ENCODE measurements at places on chromosomes 7 and 10. TPM values are rescaled to one million over a fixed set of nuclear protein-coding genes. Genes with fewer than 3 reads are reported as not detected.

DNA sequence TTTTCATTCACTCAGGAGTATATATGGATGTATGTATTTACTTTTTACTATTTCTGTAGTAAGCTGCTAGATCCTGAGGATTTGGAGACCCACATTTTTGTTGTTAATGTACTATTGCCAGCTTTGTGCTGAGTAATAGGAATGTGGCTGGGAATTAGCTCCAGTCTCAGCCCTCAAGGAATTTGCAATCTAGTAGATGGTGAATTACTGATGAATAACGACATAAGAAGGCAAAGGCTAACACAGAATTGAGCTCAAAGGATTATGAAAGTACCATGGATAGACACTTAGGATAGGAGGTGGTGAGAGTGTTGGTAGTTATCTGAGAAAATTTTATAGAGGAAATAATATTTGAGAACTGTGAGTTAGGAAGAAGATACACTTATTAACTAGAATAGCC, 19.9 kb downstream of the CASD1 start:
- no peak overlapping the region for H3K27ac ChIP-seq
- no peaks in the 10 kb centered on the region for H3K27me3 ChIP-seq
- H3K4me1 ChIP-seq = no peaks in the 10 kb centered on the region
- H3K4me3 ChIP-seq = no peak overlapping the region
- H3K36me3 ChIP-seq = peaks cover 14% of the 10 kb centered on the region

- H3K4me3 ChIP-seq = no peak overlapping the region
- DNase-seq = no peak
- no peak overlapping the region for H3K27ac ChIP-seq
- peaks cover 30% of the 10 kb centered on the region for H3K4me1 ChIP-seq
- H3K27me3 ChIP-seq = peaks cover 8% of the 10 kb centered on the region
Measured at GRCh38 chr7:120981117-120981516, 7.4 kb upstream of the CPED1 start.

The MMRN2 gene
- not detected for total RNA-seq

DNA sequence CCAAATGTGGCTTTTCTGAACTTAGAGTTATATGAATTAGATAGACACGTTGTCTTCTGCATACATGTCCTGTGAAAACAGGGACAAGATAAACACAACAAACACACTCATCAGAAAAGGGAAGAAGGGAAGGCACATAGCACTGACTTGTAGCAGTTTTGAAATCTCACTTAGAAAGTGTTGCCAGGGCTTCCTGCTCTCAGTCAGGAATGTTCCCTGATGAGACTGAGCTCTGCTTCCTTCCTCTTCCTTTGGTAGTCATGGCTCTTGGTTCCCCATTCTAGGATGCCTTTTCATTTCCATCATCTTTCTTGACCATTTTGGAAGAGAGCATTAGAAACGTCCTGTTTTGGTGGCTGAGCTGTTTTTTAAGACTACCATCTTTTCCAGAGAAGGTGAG, 233.8 kb upstream of the LYZL1 start:
- no peaks in the 10 kb centered on the region for H3K36me3 ChIP-seq
- H3K4me3 ChIP-seq = no peak overlapping the region
- no peak overlapping the region for H3K27ac ChIP-seq
- DNase-seq = no peak

- no peak overlapping the region for H3K4me3 ChIP-seq
- H3K27me3 ChIP-seq = peaks cover 8% of the 10 kb centered on the region
- H3K4me1 ChIP-seq = peaks cover 37% of the 10 kb centered on the region
- no peak for DNase-seq
Measured at GRCh38 chr10:3426190-3426845, 253.7 kb upstream of the PITRM1 start.

The CRYGN gene
- total RNA-seq = not detected

- no peak for DNase-seq
Measured at GRCh38 chr7:44085546-44085945, 3.2 kb upstream of the POLM start.

- no peak overlapping the region for H3K27ac ChIP-seq
- H3K4me1 ChIP-seq = no peaks in the 10 kb centered on the region
- H3K27me3 ChIP-seq = no peaks in the 10 kb centered on the region
- no peak for DNase-seq
- H3K36me3 ChIP-seq = no peaks in the 10 kb centered on the region
Measured at GRCh38 chr7:152866125-152866524, 106.6 kb downstream of the ACTR3B start.

The DNAJC12 gene
- 6.1 TPM for total RNA-seq

DNA sequence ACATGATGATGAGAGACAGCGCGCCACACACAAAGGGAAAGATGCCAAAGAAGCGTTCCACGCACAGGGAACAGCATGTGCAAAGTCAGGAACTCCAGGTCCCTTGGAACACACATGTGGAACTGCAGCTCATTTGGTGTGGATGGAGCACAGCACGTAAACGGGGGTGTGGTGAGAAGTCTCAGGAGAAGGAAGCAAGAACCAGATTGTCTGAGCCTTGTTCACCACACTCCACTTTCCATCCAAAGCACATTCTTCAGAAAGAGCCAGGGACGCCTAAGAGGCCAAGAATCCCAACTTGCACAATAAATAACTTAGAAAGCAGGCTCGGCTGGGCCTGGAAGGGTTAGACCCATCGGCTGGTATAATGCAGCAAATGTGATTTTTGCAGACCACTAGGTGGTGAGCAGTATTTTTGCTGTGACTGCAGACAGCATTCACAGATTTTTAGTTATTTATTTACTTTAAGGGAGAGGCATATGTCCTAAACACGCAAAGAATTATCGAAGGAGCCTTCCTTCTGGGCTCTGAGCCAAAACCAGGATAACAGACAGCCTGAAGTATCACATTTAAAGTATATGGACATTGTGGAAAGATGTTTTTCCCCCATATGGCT, 27.9 kb upstream of the ASCC1 start:
- no peaks in the 10 kb centered on the region for H3K27me3 ChIP-seq
- H3K4me3 ChIP-seq = no peak overlapping the region
- H3K36me3 ChIP-seq = peaks cover 9% of the 10 kb centered on the region
- no peak for DNase-seq

The SORBS1 gene
- 0.90 TPM for total RNA-seq

The VPS37D gene
- 0.33 TPM for total RNA-seq

The MRLN gene
- not detected for total RNA-seq

The LIPJ gene
- not detected for total RNA-seq
